ENCODE measurements at places on chromosomes 4 and X. TPM values are rescaled to one million over a fixed set of nuclear protein-coding genes. Genes with fewer than 3 reads are reported as not detected.

DNA sequence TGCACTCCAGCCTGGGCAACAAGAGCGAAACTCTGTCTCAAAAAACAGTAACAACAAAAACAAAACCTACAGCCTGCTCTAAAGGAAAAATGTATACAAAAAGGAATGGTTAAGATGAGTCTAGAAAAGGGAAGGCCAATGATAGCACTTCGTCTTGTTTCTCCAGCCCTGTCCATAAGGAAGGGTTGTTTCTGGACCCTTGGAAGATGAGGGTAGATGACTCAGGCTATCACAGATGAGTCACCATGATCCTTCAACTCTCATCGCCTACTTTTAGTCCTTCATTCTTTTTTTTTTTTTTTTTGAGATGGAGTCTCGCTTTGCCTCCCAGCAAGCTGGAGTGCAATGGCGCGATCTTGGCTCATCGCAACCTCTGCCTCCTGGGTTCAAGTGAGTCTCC lies 8.8 kb downstream of the PLA2G12A start:
- no peak for DNase-seq

- DNase-seq, result peak; percentile 50
These were observed 249.3 kb upstream of the GATB start for GRCh38 chr4:152009983-152010709.

- DNase-seq, result peak; percentile 31
These were observed 439 bp downstream of the SEC31A start for GRCh38 chr4:82890528-82890900.

Gene ZBTB49
- 8.2 TPM for total RNA-seq

Gene PRKG2
- 2.1 TPM for total RNA-seq

Gene HUWE1
- total RNA-seq, result 91.4 TPM
